ENCODE measurements at places on chromosomes 16 and 17. TPM values are rescaled to one million over a fixed set of nuclear protein-coding genes. Genes with fewer than 3 reads are reported as not detected.

GRCh38 chr17:281365-281999 lies 71.1 kb downstream of the RPH3AL start:
- H3K27me3 ChIP-seq = no peaks in the 10 kb centered on the region
- H3K27ac ChIP-seq = no peak overlapping the region
- H3K4me3 ChIP-seq = no peak overlapping the region

DNA sequence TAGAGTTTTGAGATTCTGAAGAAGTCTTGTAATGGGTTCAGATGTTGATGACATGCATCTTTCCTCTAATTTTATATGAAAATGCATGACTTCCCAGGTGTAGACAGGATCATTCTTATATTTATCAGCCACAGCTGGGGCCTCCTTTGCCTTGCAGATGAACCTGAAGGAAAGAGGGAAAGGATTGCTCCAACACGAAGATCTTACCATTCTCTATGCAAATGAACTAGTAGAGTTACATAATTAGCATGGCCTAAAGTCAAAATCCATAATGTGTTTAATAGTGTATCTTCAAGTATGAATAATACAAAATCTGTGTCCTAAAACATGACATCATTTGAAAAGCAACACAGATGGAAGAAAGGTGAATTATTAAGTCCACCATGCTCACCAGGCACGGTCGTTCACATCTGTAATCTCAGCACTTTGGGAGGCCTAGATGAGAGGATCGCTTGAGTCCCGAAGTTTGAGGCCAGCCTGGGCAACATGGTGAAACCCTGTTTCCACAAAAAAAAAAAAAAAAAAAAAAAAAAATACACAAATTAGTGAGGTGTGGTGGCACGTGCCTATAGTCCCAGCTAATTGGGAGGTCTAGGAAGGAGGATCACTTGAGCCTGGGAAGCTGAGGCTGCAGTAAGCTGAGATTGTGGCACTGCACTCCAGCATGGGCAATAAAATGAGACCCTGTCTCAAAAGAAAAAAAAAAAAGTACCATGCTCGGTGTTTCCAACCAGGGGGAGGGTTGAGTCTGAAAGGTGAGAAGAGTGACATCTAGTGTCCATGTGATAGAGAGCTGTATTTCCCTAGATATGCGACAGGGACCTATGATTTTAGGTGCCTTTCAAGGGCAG lies 6.3 kb downstream of the VWA3A start:
- H3K4me3 ChIP-seq = no peak overlapping the region
- H3K4me1 ChIP-seq = peaks cover 5% of the 10 kb centered on the region
- peaks cover 17% of the 10 kb centered on the region for H3K27me3 ChIP-seq
- no peak overlapping the region for H3K27ac ChIP-seq

DNA sequence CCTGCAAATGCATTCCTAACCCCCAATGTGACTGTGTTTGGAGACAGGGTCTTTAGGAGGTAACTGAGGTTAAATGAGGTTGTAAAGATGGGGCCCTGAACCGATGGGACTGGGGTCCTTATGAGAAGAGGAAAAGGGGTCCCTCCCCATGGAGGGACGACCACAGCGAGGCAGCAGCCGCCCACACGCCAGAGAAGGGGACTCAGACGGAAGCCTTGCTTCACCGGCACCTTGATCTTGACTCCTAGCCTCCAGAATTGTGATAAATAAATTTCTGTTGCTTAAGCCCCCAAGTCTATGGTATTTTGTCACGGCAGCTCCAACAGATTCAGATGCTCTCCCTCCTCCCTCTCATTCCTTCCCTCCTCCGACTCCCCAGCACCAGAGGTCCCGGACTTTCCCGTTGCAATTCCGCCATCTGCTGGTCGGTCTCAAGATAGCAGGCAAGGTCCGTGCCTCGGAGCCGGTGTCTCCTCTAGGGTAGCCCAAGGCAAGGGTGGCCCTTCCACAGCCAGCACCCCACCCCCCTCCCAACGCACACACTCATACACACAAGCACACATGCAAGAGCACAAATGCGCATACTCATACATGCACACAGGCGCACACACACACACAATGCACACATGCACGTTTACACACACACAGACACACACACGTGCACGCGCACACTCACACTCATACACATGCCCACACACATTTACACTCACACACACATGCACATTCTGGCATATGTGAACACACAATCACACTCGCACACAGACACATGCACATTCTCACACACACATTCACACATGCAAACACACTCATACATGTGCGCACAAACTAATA lies 23.1 kb upstream of the C16orf78 start:
- no peaks in the 10 kb centered on the region for H3K4me1 ChIP-seq
- H3K4me3 ChIP-seq = no peak overlapping the region
- H3K27ac ChIP-seq = no peak overlapping the region
- H3K27me3 ChIP-seq = no peaks in the 10 kb centered on the region
- H3K36me3 ChIP-seq = no peaks in the 10 kb centered on the region
- peak; percentile 53 for DNase-seq

GRCh38 chr16:57906382-57907316 lies 64.3 kb downstream of the CNGB1 start:
- peaks cover 3% of the 10 kb centered on the region for H3K4me1 ChIP-seq
- no peak overlapping the region for H3K27ac ChIP-seq
- peaks cover 5% of the 10 kb centered on the region for H3K27me3 ChIP-seq
- H3K36me3 ChIP-seq = no peaks in the 10 kb centered on the region

DNA sequence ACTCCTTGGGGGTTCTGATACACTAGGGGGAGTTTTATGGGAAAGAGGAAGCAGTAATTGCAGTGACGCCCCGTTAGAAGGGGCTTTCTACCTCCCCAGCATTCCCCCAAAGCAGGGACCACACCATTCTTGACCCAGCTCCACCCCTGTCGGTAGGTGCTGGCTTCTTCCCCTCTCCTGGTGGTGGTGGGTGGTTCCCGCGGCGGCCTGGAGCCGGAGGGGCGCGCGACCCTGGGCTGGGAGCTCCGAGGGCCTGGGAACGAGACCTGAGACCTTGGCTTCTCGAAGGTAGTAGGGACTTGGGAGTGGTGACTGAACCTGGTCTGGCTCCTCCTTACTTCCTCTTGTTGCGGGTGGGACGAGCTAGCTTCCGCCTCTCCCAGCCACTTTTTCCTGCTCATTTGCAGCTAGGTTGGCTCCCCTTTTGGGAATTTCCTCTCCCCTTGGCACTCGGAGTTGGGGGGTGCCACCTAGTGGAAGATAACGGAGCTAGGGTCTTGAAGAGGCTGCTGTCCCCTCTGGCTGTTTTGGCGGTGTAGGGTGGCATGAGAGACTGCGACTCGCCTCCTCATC lies 438 bp downstream of the GRN start:
- no peaks in the 10 kb centered on the region for H3K36me3 ChIP-seq
- H3K27me3 ChIP-seq = peaks cover 11% of the 10 kb centered on the region
- H3K4me3 ChIP-seq = peak overlapping the region; percentile 82
- peaks cover 31% of the 10 kb centered on the region for H3K4me1 ChIP-seq
- peak; percentile 64 for DNase-seq

RTN4RL1 gene
- 0.45 TPM for total RNA-seq

DNA sequence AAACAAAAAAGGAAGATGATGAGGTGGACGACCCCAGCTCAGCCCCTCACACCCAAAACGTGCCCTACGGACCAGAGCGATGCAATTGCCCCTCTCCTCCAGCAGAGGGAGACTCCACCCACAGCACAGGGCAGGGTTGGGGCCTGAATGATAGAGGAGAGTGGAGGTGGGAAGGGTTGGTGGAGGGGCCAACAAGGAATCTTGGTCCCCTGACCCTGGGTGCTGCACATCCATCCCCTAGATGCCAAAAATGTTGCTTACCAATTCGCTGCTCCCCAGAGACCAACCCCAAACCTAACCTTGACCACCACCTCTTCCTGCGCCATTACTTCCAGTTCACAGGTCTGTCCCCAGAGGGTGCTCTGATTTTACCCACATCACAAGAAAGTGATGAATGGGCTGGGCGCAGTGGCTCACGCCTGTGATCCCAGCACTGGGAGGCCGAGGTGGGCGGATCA lies 12.9 kb downstream of the P2RX5 start:
- H3K4me1 ChIP-seq = peaks cover 11% of the 10 kb centered on the region
- no peaks in the 10 kb centered on the region for H3K36me3 ChIP-seq
- DNase-seq = peak; percentile 74
- no peaks in the 10 kb centered on the region for H3K27me3 ChIP-seq
- H3K27ac ChIP-seq = no peak overlapping the region

DNA sequence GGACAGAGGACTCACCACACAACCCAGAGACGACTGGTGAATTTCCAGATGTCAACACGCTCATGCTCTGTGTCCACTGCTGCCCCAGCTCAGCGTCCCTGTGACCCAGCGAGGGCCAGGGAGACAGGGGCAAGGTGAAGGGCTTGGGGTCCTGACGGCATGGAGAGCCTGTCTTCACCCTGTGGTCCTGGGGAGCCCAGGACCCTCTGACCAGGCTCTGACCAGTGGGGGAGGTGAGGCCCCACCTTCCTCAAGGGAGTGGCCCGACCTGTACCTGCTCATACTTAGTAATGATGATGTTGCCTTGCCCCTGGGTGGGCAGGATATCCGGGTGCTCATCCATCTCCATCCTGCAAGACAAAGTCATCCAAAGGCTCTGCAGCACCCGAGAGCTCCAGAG lies 39.8 kb downstream of the TNFRSF13B start:
- no peak overlapping the region for H3K4me3 ChIP-seq
- no peaks in the 10 kb centered on the region for H3K4me1 ChIP-seq
- H3K36me3 ChIP-seq = no peaks in the 10 kb centered on the region
- no peak for DNase-seq

GRCh38 chr17:20172376-20172775 lies 163.2 kb downstream of the SPECC1 start:
- no peaks in the 10 kb centered on the region for H3K36me3 ChIP-seq
- no peaks in the 10 kb centered on the region for H3K4me1 ChIP-seq
- H3K27ac ChIP-seq = no peak overlapping the region
- H3K27me3 ChIP-seq = no peaks in the 10 kb centered on the region
- H3K4me3 ChIP-seq = no peak overlapping the region
- DNase-seq = no peak

- H3K4me1 ChIP-seq = peaks cover 2% of the 10 kb centered on the region
- DNase-seq = peak; percentile 18
- peaks cover 39% of the 10 kb centered on the region for H3K27me3 ChIP-seq
- no peaks in the 10 kb centered on the region for H3K36me3 ChIP-seq
- no peak overlapping the region for H3K27ac ChIP-seq
- no peak overlapping the region for H3K4me3 ChIP-seq
These were observed 89.0 kb upstream of the CDH5 start for GRCh38 chr16:66277311-66278070.

DNA sequence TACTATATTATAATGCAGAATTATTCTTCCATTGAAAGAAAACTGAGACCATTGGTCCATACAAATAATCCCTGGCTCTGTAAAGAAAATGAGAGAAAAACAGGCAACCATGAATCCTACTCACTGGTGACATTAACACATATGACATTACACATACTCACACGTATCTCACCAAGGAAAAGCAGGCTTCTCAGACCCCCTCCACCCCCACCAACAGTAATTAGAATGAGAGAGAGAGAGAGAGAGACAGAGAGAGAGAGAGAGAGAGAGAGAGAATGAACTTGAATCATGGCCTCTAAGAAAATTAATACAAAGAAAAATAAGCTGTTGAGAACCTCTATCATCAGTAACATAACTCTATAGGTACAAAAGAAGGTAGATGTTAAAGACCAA lies 132.0 kb downstream of the SNX11 start:
- H3K4me1 ChIP-seq = peaks cover 62% of the 10 kb centered on the region
- no peaks in the 10 kb centered on the region for H3K27me3 ChIP-seq
- H3K27ac ChIP-seq = no peak overlapping the region
- H3K36me3 ChIP-seq = peaks cover 7% of the 10 kb centered on the region
- no peak overlapping the region for H3K4me3 ChIP-seq

OTOP2 gene
- total RNA-seq = not detected

DNA sequence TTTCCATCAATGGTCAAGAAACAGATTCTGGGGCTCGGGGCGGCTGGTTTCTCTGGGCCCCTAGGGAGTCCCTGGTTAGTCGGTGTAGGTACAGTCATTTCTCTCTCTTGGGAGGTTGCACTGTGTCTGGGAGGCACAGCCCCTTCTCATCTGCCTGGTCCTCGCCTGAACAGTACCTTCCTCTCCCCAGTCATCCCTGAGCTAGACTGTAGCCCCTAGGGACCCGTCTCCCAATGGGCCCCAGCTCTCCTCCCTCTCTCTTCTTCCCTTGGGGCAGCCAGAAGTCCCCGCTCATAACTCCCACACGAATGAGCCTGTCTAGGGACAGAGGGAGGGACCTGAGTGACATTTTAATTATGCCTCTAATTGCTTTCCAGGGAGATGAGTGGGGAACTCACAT lies 20.2 kb upstream of the CPSF4L start:
- H3K4me1 ChIP-seq = no peaks in the 10 kb centered on the region
- no peak overlapping the region for H3K4me3 ChIP-seq
- H3K36me3 ChIP-seq = no peaks in the 10 kb centered on the region
- no peak for DNase-seq
- H3K27ac ChIP-seq = no peak overlapping the region

- H3K27ac ChIP-seq = no peak overlapping the region
- H3K36me3 ChIP-seq = peaks cover 13% of the 10 kb centered on the region
- H3K4me3 ChIP-seq = no peak overlapping the region
- no peaks in the 10 kb centered on the region for H3K4me1 ChIP-seq
- DNase-seq = no peak
These were observed 1.4 kb upstream of the QRICH2 start for GRCh38 chr17:76309461-76309860.

CCL2 gene
- not detected for total RNA-seq

GRCh38 chr17:22505660-22506059 lies 813.3 kb downstream of the KCNJ18 start:
- no peaks in the 10 kb centered on the region for H3K36me3 ChIP-seq
- no peak overlapping the region for H3K27ac ChIP-seq
- no peak for DNase-seq
- no peaks in the 10 kb centered on the region for H3K4me1 ChIP-seq

- no peak overlapping the region for H3K27ac ChIP-seq
- H3K27me3 ChIP-seq = no peaks in the 10 kb centered on the region
- DNase-seq = no peak
- H3K4me1 ChIP-seq = peaks cover 14% of the 10 kb centered on the region
These were observed 63.3 kb downstream of the PECAM1 start for GRCh38 chr17:64327201-64327930.

DNA sequence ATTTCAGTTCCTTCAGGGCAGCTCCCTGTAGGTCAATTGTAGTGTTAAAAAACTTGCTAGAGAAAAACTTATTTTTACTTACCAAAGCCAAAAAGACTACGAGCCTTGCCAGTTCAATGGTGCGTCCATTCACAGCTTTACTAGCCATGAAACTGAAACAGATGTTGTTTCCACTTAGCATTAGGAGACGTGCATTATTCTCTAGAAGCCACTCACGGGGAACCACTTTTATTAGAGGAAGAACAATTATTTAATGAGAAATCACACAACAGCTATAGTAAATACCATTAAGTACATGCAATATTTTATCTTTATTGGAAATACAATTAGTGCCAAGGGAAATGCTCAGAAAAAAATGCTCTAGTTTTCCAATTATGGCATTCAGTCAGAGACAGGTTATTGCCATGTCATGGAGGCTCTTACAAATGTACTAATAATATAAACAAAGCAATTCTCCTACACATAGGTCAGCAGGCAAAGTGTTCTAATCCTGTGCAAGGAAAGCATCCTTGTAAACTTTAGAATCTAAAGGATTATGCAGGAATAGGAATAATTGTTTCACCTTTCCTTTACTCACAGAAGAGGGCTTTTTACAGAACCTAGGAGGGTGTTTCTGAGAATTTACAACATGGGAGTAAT lies 17.4 kb downstream of the LASP1NB start:
- H3K4me1 ChIP-seq = peaks cover 11% of the 10 kb centered on the region
- no peak overlapping the region for H3K27ac ChIP-seq
- H3K27me3 ChIP-seq = peaks cover 3% of the 10 kb centered on the region
- no peak for DNase-seq

All from activated CD8-positive, alpha-beta memory T cell treated with anti-CD3 and anti-CD28 coated beads, Interleukin-2, amount 10 ng/mL, durations not matched to agents 7 days and 5 days (primary cell).